Neural crest cell (in vitro differentiated cells): ENCODE measurements at places on chromosomes 1 and 21. TPM values are rescaled to one million over a fixed set of nuclear protein-coding genes. Genes with fewer than 3 reads are reported as not detected.

DNA sequence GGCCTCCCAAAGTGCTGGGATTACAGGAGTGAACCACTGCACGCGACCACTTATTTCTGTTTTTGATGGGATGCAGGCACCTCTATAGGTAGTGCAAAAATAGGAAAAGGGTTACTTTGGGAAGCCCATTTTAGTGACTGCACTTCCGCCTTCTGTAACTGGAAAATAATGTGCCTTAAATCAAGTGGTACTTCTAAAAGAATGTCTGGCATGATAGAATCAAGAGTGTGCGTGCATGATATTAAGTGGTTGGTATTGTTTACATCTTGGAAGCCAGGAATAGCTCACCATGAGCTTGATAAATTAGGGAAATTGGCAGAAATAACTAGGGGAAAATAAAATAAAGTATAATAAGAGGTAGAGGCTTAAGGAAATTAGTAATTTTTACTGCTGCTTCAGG is 1067.0 kb downstream of the ADGRL2 start:
- no peak for DNase-seq
- H3K27ac ChIP-seq = no peak overlapping the region
- H3K4me3 ChIP-seq = no peak overlapping the region
- no peaks in the 10 kb centered on the region for H3K36me3 ChIP-seq

GRCh38 chr1:199837321-199837720 is 190.2 kb upstream of the NR5A2 start:
- H3K4me3 ChIP-seq = no peak overlapping the region
- H3K4me1 ChIP-seq = no peaks in the 10 kb centered on the region
- DNase-seq = no peak

- H3K4me3 ChIP-seq = no peak overlapping the region
- no peaks in the 10 kb centered on the region for H3K36me3 ChIP-seq
- no peaks in the 10 kb centered on the region for H3K27me3 ChIP-seq
- H3K27ac ChIP-seq = no peak overlapping the region
- no peak for DNase-seq
- no peaks in the 10 kb centered on the region for H3K4me1 ChIP-seq
Measured at GRCh38 chr1:195773931-195774330, 834.3 kb downstream of the KCNT2 start.

- H3K36me3 ChIP-seq = no peaks in the 10 kb centered on the region
- no peak overlapping the region for H3K4me3 ChIP-seq
- H3K27me3 ChIP-seq = peaks cover 8% of the 10 kb centered on the region
- no peak overlapping the region for H3K27ac ChIP-seq
Measured at GRCh38 chr1:241817331-241817792, 30.6 kb upstream of the EXO1 start.

GRCh38 chr1:243974451-243975292 is 76.4 kb upstream of the ZBTB18 start:
- no peak overlapping the region for H3K27ac ChIP-seq
- peaks cover 8% of the 10 kb centered on the region for H3K4me1 ChIP-seq
- H3K27me3 ChIP-seq = no peaks in the 10 kb centered on the region
- no peaks in the 10 kb centered on the region for H3K36me3 ChIP-seq
- H3K4me3 ChIP-seq = no peak overlapping the region

- peaks cover 6% of the 10 kb centered on the region for H3K4me1 ChIP-seq
- H3K27ac ChIP-seq = no peak overlapping the region
- no peak overlapping the region for H3K4me3 ChIP-seq
- no peak for DNase-seq
- no peaks in the 10 kb centered on the region for H3K36me3 ChIP-seq
Measured at GRCh38 chr1:34290831-34291230, 114.1 kb downstream of the C1orf94 start.

Gene HUNK
- 29.1 and 39.6 TPM in 2 replicates for total RNA-seq

GRCh38 chr1:2251786-2252185 is 23.7 kb downstream of the SKI start:
- H3K4me1 ChIP-seq = peaks cover 40% of the 10 kb centered on the region
- peaks cover 10% of the 10 kb centered on the region for H3K36me3 ChIP-seq
- H3K4me3 ChIP-seq = no peak overlapping the region
- DNase-seq = no peak

DNA sequence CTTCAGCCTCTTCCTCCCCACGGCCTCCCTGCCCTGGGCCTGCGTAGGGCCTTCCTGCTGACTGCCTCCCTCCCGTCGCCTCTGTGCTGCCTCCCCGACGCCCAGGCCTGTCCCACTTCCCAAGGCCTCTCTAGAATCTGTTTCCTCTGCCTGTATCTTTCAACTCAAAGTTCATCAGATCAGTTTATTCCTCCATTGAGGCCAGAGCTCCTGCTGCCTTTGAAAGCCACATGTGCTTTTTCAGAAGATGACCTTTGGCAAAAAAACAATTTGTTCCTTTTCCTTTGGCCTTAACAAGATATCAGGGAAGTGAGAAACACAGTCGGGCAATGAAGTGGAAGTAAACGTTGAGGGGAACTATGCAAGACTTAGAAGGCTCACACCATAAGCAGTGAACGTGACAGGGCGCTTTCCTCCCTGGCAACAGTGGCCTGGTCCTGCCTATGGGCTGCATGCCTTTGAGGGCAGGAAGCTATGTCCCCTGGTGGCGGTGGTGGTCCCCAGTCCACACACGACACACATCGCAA is 85.9 kb downstream of the PSMG1 start:
- peaks cover 40% of the 10 kb centered on the region for H3K4me1 ChIP-seq
- H3K4me3 ChIP-seq = peak overlapping the region; percentile 2
- H3K36me3 ChIP-seq = no peaks in the 10 kb centered on the region
- H3K27me3 ChIP-seq = no peaks in the 10 kb centered on the region

Gene AADACL3
- not detected in 2 replicates for total RNA-seq

- H3K27ac ChIP-seq = no peak overlapping the region
- no peaks in the 10 kb centered on the region for H3K36me3 ChIP-seq
- H3K27me3 ChIP-seq = no peaks in the 10 kb centered on the region
- peak overlapping the region; percentile 47 for H3K4me3 ChIP-seq
Measured at GRCh38 chr1:19332832-19333231, 20.7 kb downstream of the SLC66A1 start.

- peaks cover 12% of the 10 kb centered on the region for H3K4me1 ChIP-seq
- no peaks in the 10 kb centered on the region for H3K27me3 ChIP-seq
- no peak overlapping the region for H3K27ac ChIP-seq
Measured at GRCh38 chr1:17605582-17606344, 66.3 kb downstream of the ARHGEF10L start.

Gene ETV3
- total RNA-seq = 29.0 and 29.7 TPM in 2 replicates

DNA sequence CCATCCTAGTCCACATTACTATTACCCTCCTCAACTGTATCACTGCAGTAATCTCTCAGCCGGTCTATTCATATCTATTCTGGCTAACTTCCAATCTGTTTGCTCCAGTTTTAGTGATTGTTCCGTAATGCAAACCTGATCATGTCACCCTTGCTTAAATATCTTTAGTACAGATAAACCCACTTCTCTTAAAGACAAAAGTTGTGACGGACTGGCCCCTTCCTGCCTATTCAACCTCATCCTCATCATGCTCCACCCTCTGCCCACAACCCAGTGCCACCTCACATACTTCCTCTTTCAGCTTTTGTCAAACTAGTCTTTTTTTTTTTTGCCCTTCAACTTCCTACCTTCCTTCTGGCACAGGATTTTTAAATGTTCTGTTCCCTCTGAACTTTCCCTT is 2.8 kb upstream of the C1orf162 start:
- H3K4me1 ChIP-seq = no peaks in the 10 kb centered on the region
- no peaks in the 10 kb centered on the region for H3K36me3 ChIP-seq
- H3K27ac ChIP-seq = no peak overlapping the region
- no peak for DNase-seq

- H3K4me3 ChIP-seq = no peak overlapping the region
- H3K36me3 ChIP-seq = peaks cover 3% of the 10 kb centered on the region
- no peak overlapping the region for H3K27ac ChIP-seq
- no peaks in the 10 kb centered on the region for H3K4me1 ChIP-seq
- peaks cover 43% of the 10 kb centered on the region for H3K27me3 ChIP-seq
Measured at GRCh38 chr1:29420202-29420601, 183.9 kb downstream of the PTPRU start.

GRCh38 chr21:41707231-41707959 is 59.5 kb downstream of the RIPK4 start:
- peaks cover 9% of the 10 kb centered on the region for H3K4me1 ChIP-seq
- no peak for DNase-seq
- H3K36me3 ChIP-seq = no peaks in the 10 kb centered on the region
- H3K27ac ChIP-seq = peak overlapping the region; percentile 1

- DNase-seq = no peak
- H3K27ac ChIP-seq = no peak overlapping the region
- no peak overlapping the region for H3K4me3 ChIP-seq
Measured at GRCh38 chr1:234893725-234894630, 234.7 kb downstream of the TOMM20 start.

- DNase-seq = no peak
- peak overlapping the region; percentile 95 for H3K27ac ChIP-seq
- H3K4me3 ChIP-seq = peak overlapping the region; percentile 66
- H3K4me1 ChIP-seq = peaks cover 55% of the 10 kb centered on the region
- H3K27me3 ChIP-seq = no peaks in the 10 kb centered on the region
- no peaks in the 10 kb centered on the region for H3K36me3 ChIP-seq
Measured at GRCh38 chr1:79848316-79848715, 841.8 kb upstream of the ADGRL4 start.

- no peaks in the 10 kb centered on the region for H3K4me1 ChIP-seq
- H3K27me3 ChIP-seq = no peaks in the 10 kb centered on the region
- H3K27ac ChIP-seq = peak overlapping the region; percentile 47
Measured at GRCh38 chr21:44082648-44083440, 24.4 kb upstream of the PWP2 start.

Gene RGS7
- total RNA-seq = 0.39 and 0.65 TPM in 2 replicates

DNA sequence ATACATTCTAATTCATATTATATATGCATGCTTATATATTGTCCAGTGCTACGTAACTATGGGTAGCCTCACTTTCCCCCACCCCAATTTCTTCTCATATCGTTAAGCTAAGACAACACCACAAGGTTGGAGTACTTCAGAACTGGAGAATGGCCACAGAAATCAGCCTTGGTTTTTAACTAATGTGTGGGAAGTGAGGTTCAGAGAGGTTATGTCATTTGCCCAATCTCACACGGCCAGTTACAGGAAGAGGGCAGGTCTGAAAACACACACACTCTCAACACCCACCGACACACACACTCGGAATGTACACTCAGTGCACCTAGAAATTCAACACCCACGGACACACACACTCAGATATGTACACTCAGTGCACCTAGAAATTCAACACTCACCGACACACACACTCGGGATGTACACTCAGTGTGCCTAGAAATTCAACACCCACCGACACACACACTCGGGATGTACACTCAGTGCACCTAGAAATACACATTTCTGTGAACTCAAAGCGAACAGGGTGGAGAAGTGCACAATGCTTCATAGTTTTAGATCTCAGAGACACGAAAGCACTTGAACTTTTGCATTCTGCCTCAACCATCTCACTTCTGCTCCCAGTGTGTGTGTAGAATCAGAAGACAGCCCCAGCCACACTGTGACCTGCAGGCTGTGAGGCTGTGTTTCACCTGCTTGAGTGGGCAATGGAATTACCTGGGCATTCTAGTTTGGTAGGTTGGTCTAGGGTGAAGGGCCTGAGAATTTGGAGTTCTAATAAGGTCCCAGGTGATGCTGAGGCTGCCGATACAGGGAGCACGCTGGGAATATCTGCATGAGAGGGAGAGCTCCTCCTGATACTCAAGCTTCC is 170.4 kb downstream of the CLIC6 start:
- H3K27me3 ChIP-seq = no peaks in the 10 kb centered on the region
- peaks cover 13% of the 10 kb centered on the region for H3K4me1 ChIP-seq
- no peak overlapping the region for H3K4me3 ChIP-seq
- H3K36me3 ChIP-seq = no peaks in the 10 kb centered on the region
- H3K27ac ChIP-seq = no peak overlapping the region

DNA sequence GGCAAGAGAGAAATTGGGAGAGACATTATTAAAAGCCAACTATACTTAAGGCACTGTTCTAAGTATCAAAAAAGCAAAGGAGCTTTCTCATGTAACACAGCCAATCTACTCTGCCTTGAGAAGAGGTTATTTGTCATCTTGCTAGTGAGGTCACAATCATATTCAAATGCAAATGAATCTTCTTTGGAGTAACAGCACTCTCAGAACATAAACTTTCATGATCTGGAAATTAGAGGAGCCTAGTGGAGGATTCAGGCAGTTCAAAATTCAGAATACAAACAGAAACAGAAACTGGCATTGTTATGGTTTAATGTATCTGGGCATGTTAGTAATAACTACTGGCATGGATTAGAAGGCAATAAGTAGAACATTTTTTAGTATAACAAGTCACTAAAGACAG is 57.4 kb downstream of the ARID4B start:
- no peaks in the 10 kb centered on the region for H3K27me3 ChIP-seq
- DNase-seq = no peak
- no peak overlapping the region for H3K27ac ChIP-seq
- no peak overlapping the region for H3K4me3 ChIP-seq

Gene ZNF648
- 0.61 and 0.77 TPM in 2 replicates for total RNA-seq

GRCh38 chr1:15797614-15798390 is 9.6 kb downstream of the UQCRHL start:
- H3K36me3 ChIP-seq = no peaks in the 10 kb centered on the region
- H3K27me3 ChIP-seq = peaks cover 24% of the 10 kb centered on the region
- H3K27ac ChIP-seq = peak overlapping the region; percentile 27

- no peak overlapping the region for H3K4me3 ChIP-seq
- no peak for DNase-seq
- no peaks in the 10 kb centered on the region for H3K4me1 ChIP-seq
- H3K27me3 ChIP-seq = peaks cover 37% of the 10 kb centered on the region
Measured at GRCh38 chr1:157269656-157270375, 131.6 kb upstream of the ETV3 start.

- H3K36me3 ChIP-seq = no peaks in the 10 kb centered on the region
- no peak for DNase-seq
- H3K4me3 ChIP-seq = no peak overlapping the region
- H3K27ac ChIP-seq = no peak overlapping the region
- H3K4me1 ChIP-seq = no peaks in the 10 kb centered on the region
- no peaks in the 10 kb centered on the region for H3K27me3 ChIP-seq
Measured at GRCh38 chr1:97159342-97159741, 437.8 kb downstream of the PTBP2 start.

DNA sequence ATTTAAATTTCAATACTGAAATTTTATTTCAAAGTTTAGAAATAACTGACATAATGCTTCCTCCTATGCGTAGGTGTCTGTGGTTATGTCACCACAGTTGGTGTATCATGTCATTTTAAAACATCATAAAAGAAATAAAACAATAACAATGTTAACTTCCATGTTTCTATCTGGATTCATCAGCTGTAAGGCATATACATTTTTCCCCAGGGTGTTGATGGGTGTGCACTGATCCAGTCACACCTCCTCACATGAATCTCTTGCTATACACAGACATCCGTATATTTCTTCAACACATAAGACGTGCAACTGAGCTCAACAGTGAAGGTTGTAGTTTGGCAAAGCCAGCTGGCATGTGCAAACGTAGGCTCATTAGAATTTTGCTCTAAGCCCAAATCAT is 6.2 kb downstream of the KCNA3 start:
- H3K27ac ChIP-seq = no peak overlapping the region
- peaks cover 22% of the 10 kb centered on the region for H3K4me1 ChIP-seq
- H3K27me3 ChIP-seq = peaks cover 49% of the 10 kb centered on the region
- no peak for DNase-seq
- no peak overlapping the region for H3K4me3 ChIP-seq

DNA sequence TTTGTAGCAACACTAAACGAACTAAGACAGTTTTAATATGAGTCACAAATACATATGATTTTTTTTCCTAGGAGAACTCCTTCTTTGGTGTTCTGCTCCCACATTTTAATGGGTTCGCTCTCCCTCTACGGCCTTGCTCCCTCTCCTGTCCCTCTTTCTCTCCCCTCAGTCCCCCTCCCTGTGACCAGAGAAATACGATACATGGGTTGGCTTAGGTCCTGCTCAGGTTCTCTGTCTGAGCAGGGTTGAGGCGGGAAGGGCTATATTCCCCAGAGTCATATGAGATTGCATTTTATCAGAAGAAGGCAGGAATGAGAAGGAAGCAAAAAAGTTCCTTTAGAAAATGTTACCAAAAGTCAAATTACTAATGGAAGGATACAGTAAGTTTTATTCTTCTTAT is 44.6 kb downstream of the UBE2U start:
- DNase-seq = no peak
- peaks cover 22% of the 10 kb centered on the region for H3K4me1 ChIP-seq
- H3K4me3 ChIP-seq = no peak overlapping the region
- no peaks in the 10 kb centered on the region for H3K27me3 ChIP-seq
